NCI-H345 (cell line): ENCODE measurements at places on chromosomes 4 and X.

- no peak for DNase-seq
Measured at GRCh38 chr4:168273838-168274237, 44.7 kb downstream of the DDX60 start.

- DNase-seq, result peak; percentile 93
Measured at GRCh38 chrX:38800981-38801845, at the start of gene MID1IP1. Gene MID1IP1, plus strand, starts transcription at chrX:38801459. Its CDS starts 3,488 bp downstream, at chrX:38804947.

DNA sequence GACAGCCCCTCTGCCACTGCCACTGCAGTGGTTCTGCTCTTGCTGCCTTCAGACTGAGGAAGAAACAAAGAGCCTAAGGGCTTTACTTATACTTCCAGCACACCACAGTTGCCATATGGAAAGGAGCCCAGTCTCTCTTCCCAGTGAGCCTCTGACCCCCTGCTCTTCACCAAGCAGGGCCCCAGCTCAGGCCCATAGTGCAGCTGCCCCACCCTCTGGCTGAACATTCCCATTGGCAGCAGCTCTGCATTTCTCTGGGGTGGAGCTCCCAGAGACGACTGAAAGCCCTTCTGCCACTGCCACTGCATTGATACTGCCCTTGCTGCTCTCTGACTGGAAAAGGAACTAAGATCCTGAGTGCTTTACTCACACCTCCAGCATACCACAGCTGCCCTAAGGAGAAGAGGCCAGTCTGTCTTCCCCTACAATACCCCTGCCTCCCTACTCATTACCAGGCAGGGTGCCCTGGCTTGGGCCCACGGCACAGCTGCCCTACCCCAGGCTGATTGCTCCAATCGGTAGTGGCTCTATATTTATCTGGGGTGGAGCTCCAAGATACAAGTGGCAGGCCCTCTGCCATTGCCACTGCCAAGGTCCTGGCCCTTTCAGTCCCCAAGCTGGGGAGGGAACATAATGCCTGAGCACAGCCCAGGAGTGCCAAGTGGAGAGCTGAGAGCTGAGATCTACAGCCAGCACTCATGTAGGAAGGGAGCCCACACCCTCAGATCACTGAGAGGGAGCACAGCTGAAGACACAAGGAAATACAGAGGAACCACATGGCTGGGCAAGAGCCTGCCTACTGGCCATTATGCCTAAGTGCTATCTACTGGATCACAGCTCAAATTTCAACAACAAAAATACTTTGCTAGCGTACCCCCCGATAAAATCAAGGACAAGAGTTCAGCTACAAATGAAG is 36.0 kb downstream of the AWAT2 start:
- no peak for DNase-seq

DNA sequence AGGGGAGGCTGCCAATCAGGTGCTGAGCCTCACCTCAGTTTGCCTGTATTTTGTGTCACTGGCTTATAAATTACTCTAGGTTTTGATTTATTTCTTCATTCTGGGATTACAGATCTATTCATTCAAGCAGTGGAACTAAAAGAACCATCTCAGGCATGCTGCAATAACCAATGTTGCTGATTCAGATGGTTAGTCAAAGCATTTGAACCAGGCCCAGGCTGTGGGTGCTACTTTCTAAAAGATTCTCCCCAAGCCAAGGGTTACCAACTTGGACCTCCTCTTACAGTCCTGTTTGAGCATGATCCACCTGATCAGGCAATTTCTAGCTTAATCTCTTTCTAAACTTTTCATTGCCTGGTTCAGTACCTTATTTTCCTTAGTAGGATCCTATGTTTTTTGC is 67.2 kb downstream of the TMEM131L start:
- DNase-seq, result no peak

GRCh38 chr4:40888933-40889332 is 139.2 kb downstream of the NSUN7 start:
- DNase-seq, result no peak

GRCh38 chr4:53889326-53890055 is 174.9 kb downstream of the CHIC2 start:
- DNase-seq, result no peak

DNA sequence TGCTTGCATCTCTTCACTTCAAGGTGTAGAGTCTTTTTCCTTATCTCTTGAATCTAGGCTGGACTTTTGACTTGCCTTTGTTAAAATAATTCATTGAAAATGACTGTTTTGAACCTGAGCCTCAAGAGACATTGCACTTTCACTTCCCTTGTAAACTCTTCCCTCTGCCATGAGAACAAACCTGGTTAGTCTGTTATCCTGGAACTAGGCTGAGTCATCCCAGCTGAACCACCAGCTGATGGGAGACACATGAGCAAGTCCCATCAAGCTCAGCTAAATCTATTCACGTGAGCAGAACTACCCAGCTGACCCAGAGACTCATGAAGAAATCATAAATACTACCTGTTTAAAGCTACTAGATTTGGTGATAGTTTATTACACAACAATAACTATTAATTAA is 202.3 kb upstream of the CENPE start:
- no peak for DNase-seq

DNA sequence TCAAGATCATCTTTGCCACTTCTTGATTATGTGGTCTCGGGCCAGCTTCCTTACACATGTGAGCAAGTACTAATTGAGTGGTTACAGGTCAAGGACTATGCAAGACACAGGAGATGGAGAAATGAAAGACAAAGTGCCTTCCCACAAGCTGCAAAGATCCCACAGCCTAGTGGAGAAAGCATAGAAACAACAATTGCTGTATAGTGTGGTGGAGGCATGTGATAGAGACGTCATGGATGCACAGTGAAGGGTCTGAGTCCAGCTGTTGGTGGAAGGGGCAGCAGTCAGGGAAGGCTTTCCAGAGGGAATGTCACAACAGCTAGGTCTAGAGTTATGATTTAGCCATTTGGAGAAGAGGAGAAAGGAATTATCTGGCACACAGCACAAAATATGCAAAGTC is 210.6 kb downstream of the KDR start:
- DNase-seq, result no peak

DNA sequence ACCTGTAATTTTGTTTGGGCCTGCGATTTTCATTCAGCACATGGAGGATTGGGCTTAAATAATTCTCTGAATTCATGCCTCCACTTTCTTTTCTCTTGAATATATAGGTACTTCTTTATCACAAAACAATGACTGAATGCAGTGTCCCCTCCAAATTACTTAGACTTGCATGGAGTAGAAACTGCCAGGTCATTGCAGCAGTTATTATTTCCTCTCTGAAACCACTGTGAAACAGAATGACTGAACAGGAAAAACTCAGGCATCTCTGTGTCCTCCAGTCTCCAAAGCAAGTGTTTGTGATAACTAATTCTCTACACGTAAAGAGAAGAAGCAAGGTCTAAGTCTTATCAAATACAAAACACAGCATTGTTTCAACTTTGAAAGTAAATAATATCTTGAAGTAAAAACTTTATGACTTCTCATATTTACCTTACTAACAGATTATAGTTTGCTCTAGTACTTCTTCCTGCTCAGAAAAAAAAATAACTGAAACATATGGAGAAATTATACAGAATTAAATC is 144.5 kb upstream of the DIAPH2 start:
- DNase-seq, result no peak

DNA sequence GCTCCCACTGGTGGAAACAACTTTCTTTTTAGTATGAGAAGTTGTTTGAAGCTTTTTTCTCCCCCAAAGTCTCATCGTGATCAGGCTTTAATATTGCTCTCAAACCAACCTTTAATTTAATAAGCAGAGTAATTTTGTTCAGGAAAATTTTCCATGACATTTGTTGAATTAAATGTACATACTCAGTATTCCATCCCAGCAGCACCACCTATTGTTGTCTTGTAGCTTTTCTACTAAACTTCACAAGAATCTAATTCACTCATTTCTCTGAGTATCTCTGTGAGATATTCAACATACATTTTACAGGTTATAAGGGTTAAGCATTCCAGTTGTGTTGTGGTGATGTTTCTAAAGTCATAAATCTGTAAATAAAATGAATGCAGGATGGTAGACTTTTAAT is 218.3 kb upstream of the HAND2 start:
- no peak for DNase-seq

DNA sequence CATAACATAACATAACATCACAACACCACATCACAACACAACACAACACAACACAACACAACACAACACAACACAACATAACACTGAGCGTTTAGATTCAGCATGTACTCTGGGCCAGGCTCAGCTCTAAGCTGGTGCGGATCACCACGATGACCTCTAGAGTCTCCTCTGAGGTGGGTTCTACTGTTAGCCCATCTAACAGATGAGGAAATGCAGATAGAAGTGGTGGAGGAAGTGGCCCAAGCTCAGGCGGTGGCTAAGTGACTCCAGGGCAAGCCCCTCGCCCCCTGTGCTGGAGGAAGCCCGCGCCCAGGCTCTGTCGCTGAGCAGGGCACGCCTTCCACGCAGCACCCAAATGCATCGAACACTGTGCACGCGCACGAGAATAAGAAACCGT is 45.3 kb upstream of the CDKN2AIP start:
- DNase-seq, result no peak

- DNase-seq, result peak; percentile 78
Measured at GRCh38 chrX:149631234-149632165, at the start of gene TMEM185A. Gene TMEM185A, minus strand, starts transcription at chrX:149631792. Its CDS starts 212 bp downstream, at chrX:149631580.

GRCh38 chr4:15400226-15400625 is 27.6 kb upstream of the C1QTNF7 start:
- no peak for DNase-seq

GRCh38 chr4:144208074-144208473 is 67.6 kb upstream of the GYPA start:
- DNase-seq, result no peak

GRCh38 chrX:23383411-23383810 is 48.8 kb downstream of the PTCHD1 start:
- DNase-seq, result no peak

GRCh38 chrX:71622576-71623450 is 4.5 kb upstream of the CXCR3 start:
- no peak for DNase-seq

DNA sequence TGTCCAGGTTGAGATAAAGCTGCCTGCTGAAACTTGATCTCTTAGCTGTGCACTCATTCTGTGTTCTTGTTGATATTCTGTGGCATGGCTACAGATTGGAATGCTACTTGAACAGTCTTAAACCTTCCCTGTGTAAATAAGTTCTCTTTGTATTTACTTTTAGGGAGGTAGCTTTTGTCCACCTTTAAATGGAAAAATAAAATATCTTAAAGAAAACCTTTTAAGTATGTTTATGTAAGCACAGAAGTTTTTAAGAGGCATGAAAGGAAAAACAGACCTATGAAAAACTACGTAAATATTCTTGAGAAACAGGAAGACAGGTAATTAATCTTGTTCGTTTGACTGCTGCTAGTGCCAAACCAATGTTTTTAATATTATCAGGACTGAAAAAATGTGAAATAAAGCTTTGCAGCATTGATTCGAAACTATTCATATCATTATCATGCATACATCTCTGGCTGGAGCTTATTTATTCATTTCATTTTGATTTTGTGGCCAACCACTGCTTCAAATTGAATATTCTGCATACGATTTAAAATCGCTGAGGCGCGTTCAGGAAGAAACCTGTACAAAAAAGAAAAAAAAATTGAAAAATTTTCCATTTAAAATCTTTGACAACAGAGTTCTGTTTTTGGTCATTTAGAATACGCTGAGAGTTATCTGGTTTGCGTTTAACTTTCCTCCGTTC is 17.8 kb downstream of the HSD17B13 start:
- no peak for DNase-seq

DNA sequence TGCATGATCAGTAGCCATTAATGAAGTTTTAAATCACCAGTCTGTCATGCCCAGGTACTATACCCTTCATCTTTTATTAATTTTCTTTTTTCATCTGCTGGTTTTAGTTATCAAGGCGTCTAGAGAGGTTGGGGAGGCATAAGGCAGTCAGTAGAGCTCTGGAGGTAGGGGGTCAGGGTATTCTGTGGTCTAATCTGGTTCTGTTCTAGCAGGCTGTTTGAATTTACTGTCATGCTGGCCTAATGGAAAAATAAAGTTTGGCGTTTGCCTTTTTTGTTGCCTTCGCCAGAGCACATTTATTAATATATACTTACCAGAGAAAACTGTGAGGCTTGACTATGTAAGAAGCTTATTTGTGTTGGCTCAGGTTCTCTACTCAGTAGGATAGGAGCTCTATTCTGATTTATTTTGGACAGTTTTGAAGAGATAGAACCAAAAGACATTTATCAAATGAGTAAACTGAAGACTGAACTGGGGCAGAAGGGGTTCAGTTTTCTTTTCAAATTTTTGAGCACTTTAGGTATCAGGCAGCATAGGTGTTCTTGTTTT is 46.9 kb downstream of the TMEM131L start:
- no peak for DNase-seq

- peak; percentile 23 for DNase-seq
Measured at GRCh38 chr4:153345012-153345981, 809 bp downstream of the MND1 start.

DNA sequence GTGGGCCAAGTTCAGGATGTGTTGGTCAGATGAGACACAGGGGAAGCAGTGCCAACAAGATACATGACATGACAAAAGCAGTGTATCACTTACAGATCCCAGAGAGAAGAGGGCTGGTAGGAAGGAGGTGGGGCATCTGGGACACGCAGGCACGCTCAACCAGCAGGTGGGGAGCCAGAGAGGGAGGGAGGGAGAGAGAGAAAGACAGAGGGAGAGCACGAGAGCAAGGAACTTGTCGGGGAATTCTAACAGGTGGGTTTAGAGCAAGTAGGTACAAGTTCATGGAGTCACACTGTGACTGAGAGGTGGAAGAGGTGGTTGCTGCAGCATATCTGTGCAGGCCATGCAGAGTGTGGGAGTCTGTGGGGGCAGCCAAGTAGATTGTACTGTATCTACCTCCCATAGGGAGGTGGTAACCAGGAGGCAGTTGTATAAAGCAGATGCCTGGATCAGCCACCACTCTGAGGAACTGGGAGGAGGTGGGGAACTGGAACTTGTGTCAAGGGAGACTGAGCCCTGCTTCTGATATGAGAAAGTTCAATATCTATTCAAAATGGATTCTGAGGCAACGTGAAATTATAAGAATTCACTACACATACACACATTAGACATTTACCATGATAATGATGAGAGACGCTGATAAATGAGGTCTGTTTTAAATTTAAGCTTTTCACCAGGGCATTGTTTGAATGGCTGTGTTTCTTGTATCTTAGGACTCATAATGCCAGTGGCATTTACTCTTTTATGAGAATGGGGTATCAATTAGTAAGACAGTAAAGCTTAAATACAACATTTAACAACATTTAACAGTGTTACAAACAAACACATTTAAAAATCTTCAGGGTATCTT is 43.7 kb downstream of the BBS12 start:
- DNase-seq, result peak; percentile 28

DNA sequence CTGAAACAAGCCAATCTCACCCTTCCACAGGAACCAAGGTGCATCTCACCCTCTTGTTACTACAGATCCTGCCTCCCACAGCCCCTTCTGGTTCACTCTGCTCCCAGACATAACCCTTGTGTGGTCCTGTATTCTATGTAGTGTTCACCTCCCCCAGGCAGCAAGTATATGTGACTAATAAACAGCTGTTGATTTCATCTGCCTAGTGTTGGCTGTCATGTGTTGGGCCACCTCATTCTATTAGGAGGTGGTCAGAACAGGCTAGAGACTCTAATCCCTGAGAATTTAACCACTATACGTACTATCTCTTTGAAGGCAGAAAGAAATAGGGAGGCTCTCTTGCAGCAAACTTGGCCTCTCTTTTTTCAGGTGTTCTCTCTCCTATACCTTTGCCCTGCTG is 134.3 kb upstream of the RPL34 start:
- no peak for DNase-seq
